ENCODE measurements at places on chromosomes 2 and 18.

- no peak for DNase-seq
Measured at GRCh38 chr2:71783815-71784214, 330.5 kb downstream of the DYSF start.

DNA sequence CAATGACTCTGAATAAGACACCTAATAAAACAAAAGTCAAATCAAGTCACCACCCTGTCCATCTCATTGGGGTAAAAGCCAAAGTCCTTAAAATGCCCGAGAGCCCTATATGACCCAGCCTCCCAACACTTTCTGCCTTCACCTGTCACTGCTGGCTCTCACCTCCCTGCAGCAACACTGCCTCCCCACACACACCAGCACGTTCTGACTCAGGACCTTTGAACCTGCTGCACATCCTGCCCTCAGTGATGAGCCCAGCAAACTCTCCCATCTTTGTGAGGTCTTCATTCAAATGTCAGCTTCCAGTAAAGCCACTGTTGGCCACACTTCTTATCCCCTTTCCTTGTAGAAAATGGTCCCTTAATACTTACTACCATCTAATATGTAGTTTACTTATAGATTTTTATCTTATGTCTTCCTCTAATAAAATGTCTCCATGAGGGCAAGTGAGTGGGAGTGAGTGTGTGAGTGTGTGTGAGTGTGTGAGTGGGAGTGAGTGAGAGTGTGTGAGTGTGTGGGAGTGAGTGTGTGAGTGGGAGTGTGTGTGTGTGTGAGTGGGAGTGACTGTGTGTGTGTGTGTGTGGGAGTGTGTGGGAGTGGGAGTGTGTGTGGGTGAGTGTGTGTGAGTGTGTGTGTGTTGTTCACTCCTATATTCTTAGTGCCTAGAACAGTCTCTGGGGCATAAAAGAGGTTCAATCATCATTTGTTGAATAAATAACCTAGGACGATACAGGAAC is 504.7 kb downstream of the EIPR1 start:
- no peak for DNase-seq

DNA sequence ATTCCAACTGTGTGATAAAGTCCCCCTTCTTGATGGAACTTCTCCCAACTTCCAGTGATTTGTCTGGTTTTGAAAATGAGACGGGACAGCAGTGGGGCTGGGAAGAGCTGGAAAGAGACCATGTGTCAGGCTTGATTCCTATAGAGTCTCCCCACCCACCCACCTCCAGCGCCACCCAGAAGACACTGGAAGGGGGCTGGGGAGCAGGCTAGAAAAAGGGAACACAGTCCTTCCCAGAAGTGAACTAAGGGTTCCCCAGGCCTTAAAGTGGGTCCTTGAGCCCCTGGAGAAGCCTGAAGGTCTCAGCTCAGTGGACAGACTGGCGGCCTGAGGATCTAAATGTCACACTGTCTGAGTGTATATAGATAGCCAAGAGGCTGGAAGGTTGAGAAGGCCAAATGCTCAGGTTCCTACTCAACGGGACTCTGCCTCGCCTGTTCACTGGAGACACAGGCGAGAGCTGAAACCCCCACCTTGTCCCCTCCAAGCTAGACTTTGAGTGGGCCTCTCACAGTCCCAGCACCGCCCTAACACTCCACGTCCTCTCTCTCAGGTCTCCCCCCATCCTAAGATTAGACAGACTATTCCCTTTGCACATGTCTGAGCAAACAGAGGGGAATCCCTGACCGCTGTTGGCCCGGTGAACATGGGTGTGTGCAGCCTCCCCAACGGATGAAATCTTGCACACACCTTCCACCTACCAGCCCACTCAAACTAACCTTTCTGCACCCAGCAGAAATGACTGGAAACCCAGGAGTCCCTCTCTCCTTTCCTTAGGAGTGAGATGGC is 1.6 kb downstream of the PKDCC start:
- no peak for DNase-seq

DNA sequence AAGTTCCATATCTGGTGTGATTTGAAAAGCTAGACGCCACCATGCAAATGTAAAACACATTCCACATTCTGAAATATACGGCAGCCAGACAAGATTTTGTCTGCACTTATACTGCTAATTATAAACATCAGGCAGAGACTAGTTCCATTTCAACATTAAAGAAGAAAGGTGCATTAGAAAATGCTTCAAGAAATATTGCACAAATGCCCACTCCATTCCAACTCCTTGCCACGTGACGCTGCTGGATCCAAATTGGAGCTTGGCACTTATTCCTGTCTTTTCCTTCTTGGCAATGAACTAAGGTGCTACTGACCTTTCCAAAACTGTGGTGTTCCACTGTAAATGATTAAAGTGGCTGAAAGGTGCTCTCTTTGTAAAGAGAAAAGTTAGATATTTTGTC is 6.3 kb downstream of the COL6A3 start:
- no peak for DNase-seq

GRCh38 chr2:64179582-64180321 is 35.5 kb upstream of the PELI1 start:
- DNase-seq, result no peak

DNA sequence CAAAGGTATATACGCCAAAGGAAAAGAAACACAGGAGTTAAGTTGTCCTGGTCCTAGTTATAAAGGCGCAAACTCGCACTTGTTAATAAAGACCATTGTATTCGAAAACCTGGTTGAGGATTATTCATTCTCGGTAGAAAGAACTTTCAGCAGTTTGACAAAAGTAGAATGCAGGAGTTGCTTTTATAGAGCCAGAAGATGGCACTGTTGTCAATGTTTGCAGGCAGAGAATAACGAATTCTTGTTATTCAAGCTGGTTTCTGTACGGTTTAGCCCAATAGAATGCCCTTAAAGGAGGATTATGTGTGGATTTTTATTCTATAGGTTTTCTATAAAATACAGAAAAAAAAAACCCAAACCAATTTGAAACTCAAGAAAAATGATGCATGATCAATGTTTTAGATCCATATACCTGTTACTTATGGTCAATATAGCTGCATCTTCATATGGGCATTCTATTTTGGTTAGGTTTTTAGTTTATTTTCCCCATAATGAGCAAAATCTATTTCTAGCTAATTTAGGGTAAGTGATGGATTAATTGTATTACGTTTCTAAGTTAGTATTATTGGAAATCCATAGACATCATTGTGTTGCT is 510.3 kb downstream of the PLCL1 start:
- peak; percentile 30 for DNase-seq
